Activated B cell treated with CpG ODN at 0.5 μM for 24 hours (primary cell): ENCODE measurements at places on chromosomes 12 and 14.

DNA sequence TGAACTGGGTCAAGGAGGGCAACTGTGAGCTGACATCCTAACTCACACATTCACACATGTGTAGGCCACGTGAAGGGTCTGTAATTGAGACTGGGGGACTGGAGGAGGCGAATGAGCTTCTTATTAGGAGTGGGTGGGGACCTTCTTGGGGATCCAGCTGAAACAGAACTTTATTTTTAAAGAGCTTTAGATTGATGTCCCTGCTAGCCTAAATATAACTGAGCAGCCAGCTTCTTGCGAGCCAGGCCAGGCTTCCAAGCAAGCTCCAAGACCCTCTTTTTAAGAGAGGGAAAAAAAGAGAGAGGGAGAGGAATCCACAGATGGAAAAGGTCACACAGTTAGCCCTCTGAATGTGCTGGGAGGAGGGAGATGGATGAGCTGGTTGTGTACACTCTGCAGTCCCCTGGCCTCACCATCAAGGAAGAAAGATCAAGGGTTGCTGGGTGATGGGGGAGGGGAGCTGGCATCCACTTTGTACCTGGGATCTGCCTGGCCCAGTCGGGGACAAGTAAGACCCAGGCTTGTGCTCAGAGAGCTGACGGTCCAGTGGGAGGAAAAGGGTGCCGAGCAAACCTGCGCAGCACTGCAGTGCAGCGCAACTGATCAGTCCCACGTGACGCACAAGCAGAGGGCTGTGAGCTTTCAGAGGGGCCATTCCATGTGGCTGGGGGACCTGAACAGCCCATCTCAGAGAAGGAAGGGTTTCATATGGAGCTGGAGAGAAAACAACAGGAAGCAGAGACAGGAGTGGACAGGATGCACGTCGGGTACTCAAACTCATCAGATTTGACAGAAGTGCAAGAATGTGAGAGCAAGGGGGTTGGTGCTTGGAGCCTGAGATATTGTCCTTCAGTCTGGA lies 154.5 kb downstream of the ZFP36L1 start:
- DNase-seq = no peak

DNA sequence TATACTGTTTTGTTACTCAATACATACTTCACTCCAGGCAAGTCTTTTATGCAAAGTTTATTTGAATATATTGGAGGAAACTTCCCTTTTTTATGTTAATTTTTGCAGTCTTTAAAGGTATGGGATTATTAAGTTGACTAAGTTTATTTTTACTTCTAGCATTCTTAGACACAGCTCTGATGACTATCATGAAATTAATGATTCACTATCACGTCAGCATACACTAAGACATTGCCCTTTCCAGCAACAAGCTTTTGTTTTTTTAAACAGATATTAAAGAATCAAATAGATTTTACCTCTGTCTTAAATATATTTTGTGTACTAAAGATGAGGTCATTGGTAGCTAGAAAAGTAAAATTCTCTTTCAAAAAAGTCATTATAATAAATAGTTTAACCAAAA lies 52.1 kb downstream of the DERA start:
- no peak for DNase-seq

GRCh38 chr12:119372540-119372939 lies 38.0 kb downstream of the CCDC60 start:
- no peak for DNase-seq

GRCh38 chr14:92794547-92794941 lies 439 bp downstream of the GOLGA5 start:
- no peak for DNase-seq

DNA sequence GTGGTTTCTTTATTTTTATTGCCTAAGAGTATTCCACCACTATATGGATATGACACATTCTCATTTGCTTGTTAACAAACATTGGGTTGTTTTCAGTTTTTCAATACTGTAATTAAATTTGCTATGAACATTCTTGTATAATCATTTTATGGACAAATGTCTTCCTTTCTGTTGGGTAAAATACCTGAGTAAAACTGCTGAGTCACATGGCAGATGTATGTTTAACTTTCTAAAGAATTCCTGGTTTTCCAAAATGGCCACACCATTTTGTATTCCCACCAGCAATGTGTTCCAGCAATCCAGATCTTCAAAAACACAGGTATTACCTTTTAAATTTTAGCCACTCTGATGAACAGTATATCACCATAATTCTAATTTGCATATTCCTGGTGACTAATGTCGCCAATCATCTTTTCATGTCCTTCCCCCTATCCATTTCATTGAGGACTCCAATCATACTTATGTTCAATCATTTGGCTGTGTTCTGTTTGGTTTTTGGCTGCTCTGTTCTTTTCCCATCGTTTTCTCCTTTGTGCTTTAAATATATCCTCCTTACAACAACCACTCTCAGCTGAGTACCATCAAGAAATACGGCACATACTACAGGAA lies 36.0 kb downstream of the CDK17 start:
- no peak for DNase-seq

GRCh38 chr14:51677266-51677665 lies 25.6 kb downstream of the FRMD6 start:
- no peak for DNase-seq

DNA sequence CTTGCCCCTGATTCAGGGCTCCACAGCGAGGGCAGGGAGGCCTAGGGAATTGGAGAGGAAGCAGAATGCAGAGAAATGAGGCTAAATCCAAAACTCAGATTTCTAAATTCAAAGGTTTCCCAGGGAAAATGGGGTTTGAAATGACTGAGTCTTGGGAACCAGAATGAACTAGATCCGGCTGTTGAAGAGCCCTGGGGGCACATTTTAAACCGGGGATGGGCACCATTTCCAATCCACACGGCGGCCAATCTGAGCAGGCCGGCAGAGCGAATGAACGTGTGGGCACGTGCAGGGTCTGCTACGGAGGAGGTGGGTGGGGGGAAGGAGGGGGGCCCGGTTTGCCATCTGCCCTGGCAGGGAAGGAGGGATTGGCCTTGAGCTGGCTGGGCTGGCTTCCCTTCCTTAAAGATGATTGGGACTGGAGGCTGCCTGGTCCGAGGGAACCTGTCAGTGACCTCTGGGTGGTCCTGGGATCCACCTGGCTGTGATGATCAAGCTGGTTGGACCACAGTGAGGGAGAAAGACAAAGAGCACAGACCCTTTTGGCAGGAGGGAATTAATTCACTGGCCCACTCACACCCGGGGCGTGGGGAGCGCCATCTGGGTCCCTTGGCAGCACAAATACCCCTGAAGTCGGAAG lies 161.0 kb downstream of the RBM19 start:
- no peak for DNase-seq

- DNase-seq = no peak
These were observed 2.3 kb downstream of the KSR2 start for GRCh38 chr12:117966511-117966910.

GRCh38 chr12:94266796-94267536 lies 118.6 kb downstream of the PLXNC1 start:
- DNase-seq = no peak

GRCh38 chr12:49972641-49973360 lies at the start of gene AQP6:
Gene AQP6, plus strand, starts transcription at chr12:49972947. Its CDS starts 227 bp downstream, at chr12:49973174.
- DNase-seq = no peak

DNA sequence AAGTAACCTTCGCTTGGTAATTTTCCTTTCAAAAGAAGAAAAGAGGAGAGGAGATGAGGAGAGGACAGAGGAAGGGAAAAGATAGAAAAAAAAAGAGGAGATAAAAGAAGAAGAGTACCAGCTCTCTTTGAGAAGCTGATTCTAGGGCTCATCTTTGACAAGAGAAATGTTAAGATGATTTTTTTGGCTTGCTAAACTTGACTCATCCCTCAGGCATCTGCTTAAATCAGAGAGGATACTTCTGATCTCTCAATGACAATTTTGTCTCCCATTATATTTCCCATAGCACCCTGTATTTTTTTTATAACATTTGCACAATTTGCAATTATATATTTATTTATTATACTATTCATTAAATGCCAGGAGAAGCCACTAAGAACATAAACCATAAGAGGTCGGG lies 17.1 kb downstream of the SYT1 start:
- DNase-seq = no peak

DNA sequence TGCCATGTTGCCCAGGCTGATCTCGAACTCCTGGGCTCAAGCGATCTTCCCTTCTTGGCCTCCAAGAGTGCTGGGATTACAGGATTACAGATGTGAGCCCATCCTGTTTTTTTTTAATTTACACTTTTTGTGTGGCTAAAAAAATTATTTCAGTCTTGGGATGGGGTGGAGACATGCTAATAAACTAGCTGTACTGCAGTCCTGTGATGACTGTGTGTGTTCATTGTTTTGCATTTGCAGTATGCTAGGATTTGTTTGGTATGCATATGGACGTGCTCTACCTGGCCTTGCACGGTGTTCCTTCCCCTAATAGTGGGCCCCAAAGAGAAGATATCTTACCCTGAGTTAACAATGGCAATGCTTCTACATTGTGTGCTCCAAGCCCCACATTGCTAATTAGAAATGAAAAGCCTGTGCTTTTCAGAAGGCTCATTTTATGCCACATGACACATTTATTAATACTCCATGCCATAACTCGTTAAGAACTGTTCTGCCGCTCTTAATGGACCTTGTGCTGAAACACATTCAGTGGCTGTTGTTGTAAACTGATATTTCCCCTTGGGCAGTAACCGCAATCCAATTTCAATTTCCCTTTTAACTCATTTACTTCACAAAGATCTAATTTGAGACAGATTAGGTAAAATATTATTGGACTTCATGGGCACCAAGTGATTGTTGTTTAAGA lies 86.4 kb downstream of the SCN8A start:
- no peak for DNase-seq

- DNase-seq = no peak
These were observed 348.8 kb downstream of the GXYLT1 start for GRCh38 chr12:41795910-41796309.

GRCh38 chr14:96037891-96038557 lies 1.1 kb upstream of the C14orf132 start:
- DNase-seq = no peak

- DNase-seq = no peak
These were observed 112.9 kb downstream of the DAAM1 start for GRCh38 chr14:59301354-59301753.

DNA sequence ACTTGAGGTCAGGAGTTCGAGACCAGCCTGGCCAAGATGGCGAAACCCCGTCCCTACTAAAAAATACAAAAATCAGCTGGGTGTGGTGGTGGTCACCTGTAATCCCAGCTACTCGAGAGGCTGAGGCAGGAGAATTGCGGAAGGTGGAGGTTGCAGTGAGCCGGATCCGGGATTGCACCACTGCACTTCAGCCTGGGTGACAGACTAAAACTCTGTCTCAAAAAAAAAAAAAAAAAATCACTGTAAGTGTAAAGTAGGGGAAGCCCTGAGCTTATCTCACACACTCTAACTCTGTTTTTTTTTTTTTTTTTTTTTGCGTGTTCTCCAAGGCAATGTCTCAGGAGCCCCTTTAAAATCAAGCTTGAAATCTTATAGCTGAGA lies 421 bp upstream of the RBMS2 start:
- DNase-seq = no peak

GRCh38 chr12:98408681-98409080 lies 106.7 kb upstream of the TMPO start:
- no peak for DNase-seq

GRCh38 chr12:6696690-6697583 lies 3.7 kb downstream of the PIANP start:
- DNase-seq = peak; percentile 25

DNA sequence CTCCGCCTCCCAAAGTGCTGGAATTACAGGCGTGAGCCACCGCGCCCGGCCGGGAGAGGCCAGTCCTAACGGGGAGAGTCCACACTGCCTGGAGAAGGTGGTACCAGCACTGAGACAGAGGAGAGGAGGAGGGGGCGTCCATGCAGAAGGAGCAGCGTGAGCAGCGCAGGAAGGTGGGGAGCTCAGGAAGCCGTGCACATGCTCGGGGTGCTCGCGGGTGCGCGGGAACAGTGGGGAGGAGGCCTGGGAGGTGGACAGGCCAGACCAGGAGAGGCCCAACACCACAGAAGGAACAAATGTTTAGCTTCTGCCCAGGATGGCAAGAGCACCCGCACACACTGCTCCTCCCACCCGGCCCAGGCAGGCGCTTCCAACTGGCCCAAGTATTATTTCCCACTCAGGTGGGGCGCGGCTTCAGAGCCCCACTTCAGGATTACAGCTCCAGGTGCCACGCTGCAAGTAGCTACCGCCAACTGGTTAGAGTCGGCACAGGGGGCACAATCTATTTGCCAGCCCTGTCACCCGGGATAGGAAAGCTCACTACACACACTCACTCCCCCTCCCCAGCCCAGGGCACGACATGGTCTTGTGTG lies 80.8 kb upstream of the BCL11B start:
- no peak for DNase-seq

DNA sequence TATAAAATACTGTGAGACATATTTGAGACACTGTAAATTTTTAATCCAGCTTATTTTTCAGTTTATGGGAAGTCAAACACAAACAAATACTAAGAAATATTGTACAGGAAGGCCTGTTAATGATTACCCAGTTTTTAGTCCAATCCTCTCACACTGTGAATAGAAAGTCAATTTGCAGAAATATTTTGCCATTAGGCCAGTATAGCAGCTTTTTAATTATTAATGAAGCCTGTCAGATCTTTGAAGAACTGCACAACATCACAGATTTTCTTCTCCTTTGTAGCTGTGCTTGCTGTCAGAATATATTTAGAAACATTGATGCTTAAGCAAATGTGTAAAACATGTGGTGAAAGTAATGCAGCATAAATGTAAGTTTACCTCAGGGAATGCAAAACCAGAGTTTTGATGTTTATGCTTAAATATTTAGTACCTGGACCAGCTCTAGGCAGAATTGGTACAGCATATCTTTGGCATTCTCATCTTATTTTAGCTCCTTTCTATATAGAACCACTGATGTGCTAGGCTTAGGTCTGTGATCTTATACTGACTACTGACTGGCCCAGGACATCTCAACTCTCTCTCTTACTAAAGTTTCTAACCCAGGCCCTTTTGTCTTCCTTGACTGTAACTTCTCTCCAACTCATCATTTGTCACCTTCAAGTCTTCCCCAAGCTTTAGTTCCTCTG lies 230.8 kb upstream of the NAV3 start:
- DNase-seq = no peak

- DNase-seq = no peak
These were observed 128.6 kb downstream of the ZFP36L1 start for GRCh38 chr14:68664225-68664681.

- peak; percentile 78 for DNase-seq
These were observed 769 bp downstream of the FKBP4 start for GRCh38 chr12:2795291-2796186.

GRCh38 chr14:100739306-100739705 lies 12.6 kb downstream of the DLK1 start:
- DNase-seq = no peak

DNA sequence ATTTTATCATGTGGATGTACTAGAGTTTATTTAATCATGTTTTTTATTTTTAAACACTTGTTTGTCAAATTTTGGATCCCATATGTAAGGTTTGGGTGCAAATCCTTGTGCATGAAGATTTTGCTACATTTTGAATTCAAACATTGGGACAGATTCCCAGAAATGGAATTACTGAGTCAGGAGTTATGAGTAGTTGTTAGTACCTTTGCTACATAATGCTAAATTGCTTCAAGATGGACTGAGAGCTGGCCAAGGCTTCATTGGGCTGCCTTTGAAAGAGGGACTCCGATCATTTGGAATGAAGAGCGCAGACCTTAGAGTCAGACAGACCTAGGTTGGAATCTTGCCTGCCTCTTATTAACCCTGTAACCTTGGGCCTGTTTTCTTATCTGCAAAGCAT lies 154.9 kb upstream of the PWP1 start:
- DNase-seq = no peak
